Fibroblast of the conjunctiva (primary cell): ENCODE measurements at places on chromosomes 5 and 9.
A peak's percentile ranks its signal among the peaks of the same experiment; 100 is the strongest.

DNA sequence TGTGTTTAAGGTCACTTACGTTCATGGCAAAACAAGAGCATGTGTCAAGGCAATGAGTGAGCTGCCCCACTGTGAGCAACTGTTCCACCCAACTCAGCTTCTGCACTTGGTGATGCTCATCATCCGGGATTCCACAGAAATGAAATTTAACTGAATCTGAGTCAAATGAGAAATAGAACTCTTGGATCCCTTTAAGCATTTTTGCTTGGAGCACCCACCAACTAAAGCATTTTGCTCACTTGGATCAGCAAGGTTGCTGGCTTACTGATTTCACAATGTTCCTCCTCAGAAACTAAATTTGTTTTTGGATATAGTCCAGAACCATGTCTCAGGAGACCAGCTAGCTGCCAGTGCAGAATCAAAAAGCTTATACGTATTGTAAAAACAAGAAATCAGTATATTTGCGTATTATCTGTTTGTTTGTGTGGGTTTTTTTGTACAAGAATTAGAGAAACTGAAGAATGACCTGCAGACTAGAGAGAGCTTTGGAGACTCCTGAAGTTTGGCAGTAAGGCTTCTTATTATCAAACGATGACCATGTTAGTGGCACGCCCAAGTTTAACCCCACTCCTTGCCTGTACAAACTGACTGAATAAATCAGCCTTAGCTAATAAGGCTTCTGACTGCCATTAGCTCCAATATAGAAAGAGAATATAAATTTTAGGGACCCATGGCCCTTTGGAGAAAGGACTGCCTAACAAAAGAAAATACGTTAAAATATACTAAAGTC lies 153.8 kb upstream of the FST start:
- DNase-seq: peak; percentile 85

GRCh38 chr5:124740991-124741583 lies 5.4 kb downstream of the ZNF608 start:
- DNase-seq: no peak

GRCh38 chr5:5289537-5289936 lies 132.9 kb upstream of the ICE1 start:
- DNase-seq: no peak

DNA sequence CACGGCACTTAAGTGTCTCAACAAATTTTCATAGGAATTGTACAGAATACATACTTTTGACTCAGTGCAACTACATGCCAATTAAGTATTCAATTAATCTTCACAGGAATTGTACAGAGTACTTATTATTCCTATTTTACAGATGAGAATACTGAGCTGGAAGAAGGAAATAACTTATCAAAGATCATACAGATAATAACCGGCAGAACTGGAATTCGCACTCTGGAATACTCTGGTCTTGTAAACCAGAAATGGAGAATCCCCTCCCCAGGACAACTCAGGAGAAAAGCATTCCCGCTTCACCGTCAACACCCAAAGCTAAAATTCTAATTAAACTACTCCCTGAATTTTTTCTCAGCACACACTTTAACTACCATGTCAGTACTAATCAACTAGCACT lies 112.7 kb downstream of the HOMER1 start:
- no peak for DNase-seq

DNA sequence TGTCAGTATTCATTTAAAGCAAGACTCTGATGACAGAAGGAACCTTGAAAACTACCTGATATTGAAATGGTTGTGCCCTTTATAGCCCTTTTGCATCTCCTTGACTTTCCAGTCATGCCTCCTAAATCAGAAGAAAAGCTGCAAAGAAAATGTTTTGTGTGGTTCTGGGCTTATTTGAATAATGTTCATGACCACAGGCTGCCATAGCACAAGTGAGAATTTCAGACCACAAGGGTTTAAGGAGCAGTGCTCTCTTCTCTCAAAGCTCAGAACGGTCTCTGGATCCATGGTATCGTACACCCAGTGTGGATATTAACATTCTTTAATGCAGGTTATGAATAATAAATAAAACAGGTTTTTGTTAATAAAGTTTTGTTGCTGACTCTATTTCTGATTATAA lies 54.2 kb downstream of the GPR107 start:
- DNase-seq: no peak

GRCh38 chr9:134434894-134435506 lies 108.7 kb downstream of the RXRA start:
- peak; percentile 97 for DNase-seq

DNA sequence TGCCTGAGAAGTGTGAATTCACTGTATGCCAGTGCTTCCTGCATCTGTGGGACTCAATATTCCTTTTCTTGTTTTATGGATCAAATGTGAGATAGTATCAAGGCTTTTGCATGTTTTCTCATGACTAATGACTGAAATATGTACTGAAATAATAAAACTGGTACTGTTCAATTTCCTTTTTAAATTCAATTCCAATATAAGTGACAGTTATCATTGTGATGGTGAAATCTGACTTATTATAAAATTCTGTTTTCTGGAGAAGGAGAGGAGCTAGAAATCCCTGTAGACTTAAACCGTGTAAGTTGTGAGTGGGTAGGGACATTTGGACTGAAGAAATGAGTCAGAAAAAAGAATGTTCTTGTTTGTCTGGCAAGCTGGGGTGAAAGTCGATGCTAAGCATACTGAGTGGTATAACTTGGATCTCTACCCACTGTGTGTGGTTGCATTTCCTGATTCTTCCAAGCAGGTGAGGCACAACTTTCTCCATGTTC lies 245.2 kb downstream of the EFNA5 start:
- peak; percentile 63 for DNase-seq

DNA sequence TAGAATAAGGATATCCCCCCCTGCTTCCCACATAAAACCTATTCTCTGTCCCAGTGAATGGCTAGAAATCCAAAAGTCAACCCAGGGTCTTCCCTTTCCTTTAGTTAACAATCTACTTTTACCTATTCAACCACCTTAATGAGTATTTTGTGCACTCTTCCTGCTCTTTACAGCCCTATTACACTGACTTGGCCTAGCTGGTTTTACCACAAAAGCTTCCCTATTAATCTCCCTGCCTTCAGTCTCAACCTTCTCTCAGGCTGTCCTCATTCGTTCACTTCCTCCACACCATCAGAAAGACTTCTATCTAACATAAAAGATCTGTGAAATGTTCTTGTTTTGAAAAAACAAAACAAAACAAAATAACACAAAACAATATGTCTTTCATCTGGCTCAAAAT lies 16.2 kb downstream of the CTNNAL1 start:
- no peak for DNase-seq

GRCh38 chr5:132876020-132876759 lies 2.7 kb downstream of the LEAP2 start:
- no peak for DNase-seq

GRCh38 chr9:9904041-9904440 lies 708.8 kb downstream of the PTPRD start:
- DNase-seq: no peak

DNA sequence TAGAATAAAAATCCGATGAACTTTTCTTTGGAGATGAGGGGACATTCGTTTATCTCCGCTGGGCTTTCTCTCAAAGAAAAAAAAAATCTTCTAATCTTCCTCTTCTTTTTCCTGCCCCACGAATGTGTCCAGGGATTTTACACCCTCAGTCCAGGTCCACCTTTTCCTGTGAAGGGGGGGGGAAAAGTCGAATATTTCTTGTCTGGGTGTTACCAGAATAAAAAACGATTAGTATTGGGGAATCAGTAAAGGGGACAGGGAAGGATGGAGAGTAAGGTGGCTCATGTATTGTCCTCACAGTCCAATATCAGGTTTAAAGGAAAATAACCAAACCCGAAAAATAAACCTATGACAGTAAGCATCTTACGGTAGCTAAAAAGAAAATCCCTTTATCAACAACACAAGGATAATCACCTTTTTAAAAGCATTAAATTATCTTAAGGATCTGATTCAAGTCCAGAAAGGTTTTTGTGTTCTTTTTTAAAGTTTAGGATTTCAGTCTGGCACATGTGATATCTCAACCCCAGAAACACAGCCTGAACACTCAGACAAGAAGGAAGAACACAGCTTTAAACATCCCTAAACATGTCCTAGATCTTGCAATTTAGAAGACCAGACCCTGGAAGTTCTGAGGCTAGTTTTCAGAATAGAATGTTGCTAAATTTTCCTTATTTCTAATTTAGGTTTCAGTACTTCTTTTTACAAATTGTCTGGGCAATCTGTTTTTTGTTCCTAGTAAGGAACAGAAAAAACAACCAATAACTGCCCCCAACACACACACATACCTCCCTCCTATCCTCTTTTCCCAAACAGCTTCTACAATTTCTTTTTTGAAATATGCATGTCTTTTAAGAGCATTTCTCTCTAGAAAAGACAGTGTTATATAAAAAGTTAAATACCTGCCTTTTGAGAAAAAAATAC lies 1.2 kb downstream of the ZNF608 start:
- DNase-seq: no peak

GRCh38 chr5:31605920-31606319 lies 33.0 kb upstream of the PDZD2 start:
- DNase-seq: no peak

DNA sequence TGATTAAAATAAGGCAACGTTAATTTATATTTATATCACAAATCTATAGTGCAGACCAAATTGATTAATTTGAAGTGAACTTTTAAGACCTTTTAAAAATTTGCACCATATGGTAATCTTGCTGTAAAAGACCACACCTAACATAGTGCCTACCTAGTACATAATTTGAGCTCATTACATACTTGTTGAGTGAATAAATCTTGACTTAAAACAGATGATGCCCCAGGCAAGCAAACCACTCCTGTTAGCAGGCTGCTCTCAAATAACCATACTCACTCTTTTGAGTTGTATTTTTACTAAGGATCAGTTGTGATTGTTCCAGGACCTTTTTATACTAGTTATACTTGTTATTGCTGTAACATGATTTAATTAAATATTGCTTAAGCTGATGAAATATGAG lies 27.2 kb downstream of the CMYA5 start:
- no peak for DNase-seq

DNA sequence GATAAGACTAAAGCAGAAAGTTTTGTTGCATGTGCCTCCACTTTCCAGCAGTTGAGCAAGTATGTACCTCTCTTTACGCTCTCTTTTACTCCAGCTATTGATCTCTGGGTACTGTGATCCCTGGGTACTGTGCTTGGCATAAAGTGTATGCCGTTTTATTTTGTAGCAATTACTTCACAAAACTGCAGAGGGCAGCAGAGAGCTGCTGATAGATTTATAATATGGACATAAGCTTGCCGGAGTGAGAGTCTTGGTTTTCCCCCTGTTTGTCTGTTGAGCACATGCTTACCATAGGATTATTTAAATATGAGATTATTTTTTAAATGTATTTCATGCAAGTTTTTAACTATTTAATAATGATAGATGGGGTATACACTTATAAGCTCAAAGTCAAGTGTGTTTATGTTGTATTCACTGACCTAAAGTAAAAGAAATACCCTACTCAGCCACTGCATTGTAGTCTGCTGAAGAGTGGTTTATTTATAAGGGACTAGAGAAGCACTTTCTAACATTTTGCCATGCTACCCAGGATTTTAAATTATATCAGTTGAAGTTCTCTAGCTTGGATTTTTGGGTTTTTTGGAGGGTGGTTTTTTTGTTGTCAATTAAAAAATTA lies 13.0 kb downstream of the TTC1 start:
- peak; percentile 58 for DNase-seq

DNA sequence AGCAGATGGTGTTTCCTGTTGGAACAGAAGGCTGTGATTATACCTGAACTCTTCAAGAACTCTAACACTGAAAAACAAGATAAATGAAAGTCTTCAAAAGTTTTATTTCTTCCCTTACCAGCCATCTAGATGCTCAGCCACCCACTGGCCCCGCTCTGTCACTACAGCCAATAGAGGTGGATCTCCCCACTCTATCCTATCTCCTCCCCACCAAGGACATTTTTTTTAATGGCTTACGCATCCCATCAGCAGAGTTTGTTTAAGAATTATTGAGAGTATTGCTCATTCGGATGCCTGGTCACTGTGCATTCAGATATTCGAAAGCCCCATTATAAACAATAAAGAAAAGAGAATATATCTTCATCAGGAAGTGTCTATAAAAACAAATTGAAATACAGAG lies 159.4 kb downstream of the RASEF start:
- DNase-seq: no peak

- peak; percentile 60 for DNase-seq
Measured at GRCh38 chr9:86287013-86287412, 4.7 kb upstream of the ISCA1 start.

DNA sequence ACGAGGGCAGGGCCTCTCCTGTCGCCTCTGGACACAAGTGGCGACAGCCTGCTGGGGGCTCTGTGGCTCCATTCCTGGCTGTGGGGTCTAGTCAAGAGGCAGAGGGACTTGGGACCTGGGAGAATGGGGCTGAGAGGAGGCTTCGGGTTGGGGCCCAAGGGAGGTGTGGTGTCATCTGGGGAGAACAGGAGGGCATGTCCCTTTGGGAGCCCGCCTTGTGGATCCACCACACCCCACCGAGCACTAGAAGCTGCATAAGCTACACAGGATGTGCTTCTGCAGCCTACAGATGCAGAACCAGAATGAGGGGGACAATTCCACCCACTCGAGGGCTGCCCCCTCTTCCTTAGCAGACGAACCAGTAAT lies 3.9 kb upstream of the MAN1B1 start:
- DNase-seq: no peak

DNA sequence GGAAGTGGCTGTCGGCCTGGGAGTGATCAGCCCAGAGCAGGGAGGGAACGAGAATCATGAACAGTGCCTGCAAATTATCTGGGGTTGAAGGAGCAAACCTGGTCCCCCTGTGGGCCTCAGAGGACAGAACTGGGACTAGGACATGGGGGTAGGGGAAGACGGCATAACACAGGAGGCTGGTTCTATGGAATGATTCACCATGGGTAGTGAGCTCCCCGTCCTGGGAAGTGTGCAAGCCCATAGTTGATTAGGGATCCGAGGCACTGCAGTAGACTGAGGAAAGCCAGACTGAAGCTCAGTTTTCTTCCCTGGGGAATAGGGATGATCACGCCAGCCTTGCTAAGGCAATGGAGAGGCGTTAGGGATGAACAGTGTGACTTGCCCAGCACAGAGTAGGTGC lies 5.6 kb downstream of the ADGRD2 start:
- no peak for DNase-seq

DNA sequence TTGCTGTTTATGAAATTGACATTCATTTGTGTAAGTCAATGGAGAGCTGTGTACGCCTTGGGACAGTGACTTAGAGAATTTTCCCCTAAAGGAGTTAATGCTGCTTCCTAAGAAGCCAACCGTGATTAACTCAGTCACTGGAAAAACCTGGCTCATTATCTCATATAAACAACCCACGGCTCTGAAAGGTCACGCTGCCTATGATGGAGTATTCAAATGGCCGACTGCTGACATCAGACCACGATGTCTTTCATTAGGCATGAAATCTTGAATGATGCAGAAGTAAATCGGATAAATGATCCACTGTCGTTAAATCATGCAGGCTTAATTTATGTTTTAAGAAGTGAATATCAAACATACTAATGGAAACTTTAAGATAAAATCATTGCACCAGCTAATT lies 603.7 kb downstream of the RAB3C start:
- DNase-seq: no peak

DNA sequence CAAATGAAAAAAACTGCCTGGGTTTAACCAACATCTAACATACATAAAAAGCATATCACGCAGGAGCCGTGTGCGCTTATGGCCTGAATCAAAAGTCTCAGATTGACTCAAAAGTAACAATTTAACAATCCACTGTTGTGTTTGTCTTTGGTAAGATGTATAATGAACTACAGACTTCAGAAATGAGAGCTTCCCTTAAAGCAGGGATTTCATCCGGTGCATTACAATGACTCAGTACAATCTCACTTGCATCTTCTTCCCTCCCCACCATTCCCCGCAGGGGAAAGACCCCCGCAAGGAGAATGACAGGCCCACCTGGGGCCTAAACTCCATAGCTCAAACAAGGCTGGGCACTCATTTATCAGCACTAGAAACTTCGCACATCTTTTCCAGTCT lies 1.4 kb downstream of the ZFR start:
- DNase-seq: no peak
